Umbilical cord (tissue), 2 donors: ENCODE measurements at places on chromosomes 4 and X.

DNA sequence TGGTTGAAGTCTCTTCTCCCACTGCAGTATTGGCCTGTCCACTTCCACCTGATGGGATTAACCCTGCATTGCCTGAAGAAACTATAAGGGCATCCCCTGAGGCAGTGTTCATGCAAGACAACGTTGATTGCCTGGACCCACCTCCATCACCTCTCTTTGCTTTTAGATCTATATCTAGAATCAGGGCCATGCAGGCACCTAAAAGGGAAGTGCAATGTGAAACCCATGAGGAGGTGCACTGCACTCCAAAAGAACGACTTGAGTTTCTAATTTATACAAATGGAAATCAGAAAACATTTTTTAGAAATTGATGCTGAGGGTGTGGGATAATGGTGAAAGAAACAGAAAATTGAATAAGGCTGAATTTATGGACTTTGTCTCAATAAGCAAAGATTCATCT is 694.4 kb downstream of the TRAM1L1 start:
- DNase-seq = no peak

GRCh38 chr4:56371426-56372220 is 15.7 kb downstream of the AASDH start:
- no peak for DNase-seq

DNA sequence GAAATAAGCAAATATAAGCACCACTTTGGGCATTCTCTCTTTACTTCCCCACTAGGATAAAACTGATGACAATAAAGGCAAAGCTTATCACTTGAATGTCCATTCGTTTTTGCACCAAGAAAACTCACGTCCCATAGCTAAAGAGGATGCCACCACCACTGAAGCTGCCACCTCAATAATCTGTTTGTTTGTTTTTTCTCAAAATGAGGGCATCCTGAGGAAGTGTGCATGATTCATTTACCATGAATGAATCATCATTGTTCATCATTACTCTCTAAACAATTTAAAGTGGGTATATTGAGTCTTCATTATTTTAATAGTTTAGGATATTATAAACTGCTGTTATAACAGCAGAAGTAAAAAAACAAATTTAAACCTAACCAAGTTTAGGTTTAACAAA is 168.2 kb downstream of the DCTD start:
- DNase-seq = no peak

DNA sequence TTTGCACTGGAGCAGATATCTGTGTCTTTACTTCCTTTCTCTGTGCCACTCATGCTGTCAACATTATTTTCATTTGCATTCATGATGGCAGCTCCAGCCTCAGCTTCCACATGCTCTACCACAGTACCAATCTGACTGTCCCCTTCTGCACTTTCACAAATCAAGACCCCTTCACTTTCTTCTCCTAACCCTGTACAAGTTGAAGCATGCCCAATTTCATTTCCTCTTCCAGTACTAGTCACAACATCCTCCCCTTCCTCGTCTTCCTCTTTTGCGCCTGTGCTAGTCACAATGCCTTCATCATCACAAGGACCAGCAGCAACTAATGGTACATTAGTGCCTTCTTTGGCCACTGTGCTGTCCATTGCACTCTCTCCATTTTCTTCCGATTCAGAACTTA is 26.5 kb downstream of the BOD1L1 start:
- DNase-seq = peak; percentile 19

GRCh38 chr4:76585272-76585671 is 150.2 kb downstream of the SHROOM3 start:
- DNase-seq = peak; percentile 83

DNA sequence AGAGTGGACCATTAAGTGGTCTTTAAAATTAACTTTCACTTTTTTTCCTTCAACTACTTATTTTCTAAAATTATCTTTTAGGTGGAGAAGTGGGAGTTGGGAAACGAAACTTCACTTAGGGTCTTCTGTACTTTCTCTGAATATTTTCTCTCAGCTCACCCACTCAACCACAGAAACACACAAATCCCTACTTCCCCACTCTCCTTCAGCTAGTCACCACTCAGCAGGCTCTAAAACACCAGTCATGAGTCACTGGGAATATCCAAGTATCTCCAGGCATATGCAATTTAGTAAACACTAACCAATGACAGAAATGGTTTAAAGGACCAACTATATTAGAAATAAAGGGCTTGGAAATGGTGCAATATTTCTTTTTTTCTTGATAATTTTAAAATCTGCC is 153.0 kb upstream of the RPS6KA6 start:
- DNase-seq = no peak

- no peak for DNase-seq
Measured at GRCh38 chr4:85733798-85734197, 258.8 kb downstream of the ARHGAP24 start.

DNA sequence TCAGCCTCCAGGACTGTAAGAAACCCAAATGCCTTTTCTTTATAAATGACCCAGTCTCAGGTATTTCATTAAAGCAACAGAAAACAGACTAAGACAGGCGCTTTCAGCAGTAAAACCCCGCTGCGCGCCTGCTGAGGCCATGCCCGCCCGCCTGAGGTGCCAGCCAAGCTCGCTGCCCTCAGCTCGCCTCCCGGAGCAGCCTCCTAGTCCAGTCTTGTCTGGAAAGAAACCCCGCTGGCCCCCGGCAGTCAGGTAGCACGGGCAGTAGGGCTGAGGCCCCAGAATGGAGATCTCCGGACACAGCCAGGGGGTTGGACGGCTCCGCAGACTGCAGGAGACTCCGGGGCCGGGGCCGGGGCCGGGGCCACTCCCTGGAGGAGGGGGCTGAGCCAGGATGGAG is 31.7 kb downstream of the ZFYVE28 start:
- no peak for DNase-seq

GRCh38 chr4:26264109-26264508 is 56.7 kb upstream of the RBPJ start:
- DNase-seq = no peak

GRCh38 chrX:48590203-48591103 is 6.8 kb upstream of the WDR13 start:
- no peak for DNase-seq

GRCh38 chr4:114178392-114178791 is 198.9 kb upstream of the ARSJ start:
- no peak for DNase-seq

DNA sequence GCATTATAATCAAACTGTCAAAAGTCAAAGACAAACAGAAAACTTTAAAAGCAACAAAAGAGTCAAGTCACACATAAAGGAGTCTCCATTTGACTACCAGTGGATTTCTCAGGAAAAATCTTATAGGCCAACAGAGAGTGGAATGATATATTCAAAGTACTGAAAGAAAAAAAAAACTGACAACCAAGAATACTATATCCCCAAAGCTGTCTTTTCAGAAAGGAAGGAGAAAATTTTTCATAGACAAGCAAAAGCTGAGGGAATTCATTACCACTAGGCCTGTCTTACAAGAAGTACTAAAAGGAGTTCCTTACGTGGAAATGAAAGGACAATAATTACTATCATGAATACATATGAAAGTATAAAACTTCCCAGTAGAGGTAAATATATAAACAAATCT is 39.0 kb downstream of the SLC10A7 start:
- no peak for DNase-seq

GRCh38 chr4:2142630-2143427 is 83.7 kb downstream of the NAT8L start:
- no peak for DNase-seq

DNA sequence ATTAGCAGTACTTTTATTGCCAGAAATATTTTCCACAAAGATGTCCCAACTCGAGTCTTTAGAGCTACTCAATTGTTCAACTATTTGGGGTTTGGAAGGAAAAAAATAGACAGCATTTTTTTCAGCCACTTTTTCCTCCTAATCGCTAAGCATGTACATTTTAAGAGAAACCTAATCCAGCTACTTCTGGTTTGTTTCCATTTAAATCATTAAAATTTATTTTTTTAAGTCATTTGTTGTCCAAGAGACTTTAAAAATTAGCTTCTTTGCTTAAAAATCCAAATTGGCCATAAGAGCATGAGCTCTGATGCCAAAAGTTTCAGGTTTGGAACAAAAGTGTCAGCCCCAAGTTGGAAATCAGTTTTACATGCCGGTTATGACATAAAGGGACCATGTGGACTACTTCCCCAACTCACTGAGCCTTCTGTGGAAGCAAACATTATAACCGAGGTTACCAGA is 186.3 kb upstream of the INTU start:
- no peak for DNase-seq

DNA sequence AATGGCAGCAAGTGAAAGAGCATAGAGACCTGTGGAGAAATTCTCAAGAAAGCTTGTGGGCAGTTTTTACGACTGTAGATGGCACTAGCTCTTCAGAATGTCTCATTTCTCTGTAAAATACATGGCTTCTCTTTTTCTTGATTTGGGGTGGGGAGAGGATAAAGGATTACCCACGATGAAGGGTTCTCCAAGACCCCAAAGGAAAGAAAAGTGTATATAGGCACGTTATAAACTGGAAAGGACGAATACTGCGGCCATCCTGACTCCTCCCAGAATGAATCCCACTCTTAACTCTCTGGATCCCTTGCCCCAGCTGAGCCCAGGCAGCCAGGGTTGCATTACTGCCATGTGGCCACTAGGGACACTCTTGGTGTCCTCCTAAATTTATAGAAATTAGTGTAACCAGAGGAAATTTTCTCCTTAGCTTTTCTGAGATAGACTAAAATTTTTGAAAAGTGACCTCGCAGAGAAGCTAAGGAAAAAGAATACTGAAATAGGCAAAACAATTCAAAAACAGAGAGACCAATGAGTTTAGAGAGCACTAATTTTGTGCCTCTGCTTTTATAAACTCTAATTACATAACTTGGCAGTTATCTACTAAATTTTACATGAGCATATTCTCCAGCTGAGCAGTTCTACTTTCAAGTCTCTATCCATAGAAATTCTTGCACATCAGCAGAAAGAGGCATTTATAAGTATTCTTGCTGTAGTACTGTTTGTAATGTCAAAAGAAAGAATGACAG is 37.8 kb upstream of the PCDH19 start:
- peak; percentile 63 for DNase-seq

- peak; percentile 99 for DNase-seq
Measured at GRCh38 chr4:110622841-110623717, at the start of gene PITX2. Gene PITX2 (minus strand): TSS chr4:110623077. CDS start chr4:110622460, 617 bp downstream.

DNA sequence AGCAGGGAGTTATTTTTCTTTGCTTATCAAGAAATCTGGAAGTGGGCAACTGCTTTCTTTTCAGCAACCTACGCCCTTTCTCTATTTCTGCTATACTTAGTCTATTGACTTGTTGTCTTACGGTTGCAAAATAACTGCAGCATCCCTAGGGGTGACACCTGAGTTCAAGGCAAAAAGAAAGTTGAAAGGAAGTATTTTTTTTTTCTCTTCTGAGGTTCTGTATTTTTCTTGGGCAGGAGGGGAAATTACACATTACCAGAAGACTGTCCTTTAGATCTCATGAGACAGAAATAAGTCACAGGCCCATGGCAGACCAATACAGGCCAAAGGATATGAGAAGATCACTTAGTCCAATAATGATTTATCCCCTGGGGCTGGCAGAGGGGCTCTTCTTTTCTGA is 204.7 kb upstream of the CASK start:
- no peak for DNase-seq

GRCh38 chrX:153319295-153320046 is 2.1 kb downstream of the PNMA6F start:
- no peak for DNase-seq

DNA sequence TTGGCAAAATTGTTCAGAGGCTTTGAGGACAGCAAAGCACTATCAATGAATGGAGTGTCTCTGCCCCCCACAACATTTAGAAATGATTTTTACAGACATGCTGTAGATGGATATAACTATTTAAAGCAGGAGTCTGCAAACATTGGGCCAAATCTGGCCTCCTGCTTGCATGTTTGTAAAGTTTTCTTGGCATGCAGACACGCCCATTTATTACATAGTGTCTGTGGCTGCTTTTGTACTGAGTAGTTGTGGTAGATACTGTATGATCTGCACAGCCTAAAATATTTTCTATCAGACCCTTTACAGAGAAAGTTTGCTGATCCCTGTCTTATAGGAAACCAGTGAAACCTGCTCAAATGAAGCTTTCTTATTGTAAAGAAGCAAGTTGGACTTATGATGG is 45.5 kb upstream of the PHEX start:
- peak; percentile 26 for DNase-seq

DNA sequence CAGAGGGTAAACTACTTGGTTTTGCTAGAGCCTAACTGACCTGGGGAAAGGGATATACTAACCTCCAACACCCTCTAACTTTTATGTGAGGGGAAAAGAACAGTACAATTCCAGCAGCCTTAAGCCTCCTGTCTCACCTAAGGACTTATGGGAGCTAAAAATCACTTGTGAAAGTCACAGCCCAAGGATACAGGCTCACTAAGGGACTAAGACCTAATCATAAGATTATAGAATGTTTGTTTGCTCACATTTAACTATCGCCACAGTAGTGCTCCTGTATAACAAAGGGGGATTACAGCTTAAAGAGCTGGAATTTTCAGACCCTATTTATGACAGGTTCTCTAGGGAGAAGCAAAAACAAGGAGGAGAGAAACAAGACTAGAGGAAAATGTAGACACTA is 548.7 kb downstream of the DACH2 start:
- no peak for DNase-seq

GRCh38 chr4:154743683-154744340 is at the start of gene LRAT:
Gene LRAT (plus strand): TSS chr4:154744000. CDS start chr4:154744327, 327 bp downstream.
- peak; percentile 35 for DNase-seq

DNA sequence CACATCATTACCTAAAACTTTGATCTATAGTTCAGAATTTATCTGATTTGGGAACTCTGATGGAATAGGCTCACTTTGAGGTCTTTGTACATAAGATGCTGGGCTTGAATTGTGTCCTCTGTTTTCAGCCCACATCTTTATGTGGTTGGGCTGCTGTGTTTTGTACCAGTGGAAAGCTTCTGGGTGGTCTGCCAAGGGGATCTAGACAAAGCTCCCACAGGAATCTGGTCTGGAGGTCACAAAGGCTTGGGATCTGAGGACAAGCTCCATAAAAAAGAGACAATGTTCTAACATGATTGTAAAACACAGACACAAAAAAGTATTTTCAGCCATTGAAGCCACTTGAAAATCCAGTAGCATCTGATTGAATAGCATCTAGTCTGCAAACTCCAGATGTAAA is 393.5 kb upstream of the PITX2 start:
- DNase-seq = peak; percentile 38

- no peak for DNase-seq
Measured at GRCh38 chr4:111650146-111650545, 495.1 kb upstream of the FAM241A start.

DNA sequence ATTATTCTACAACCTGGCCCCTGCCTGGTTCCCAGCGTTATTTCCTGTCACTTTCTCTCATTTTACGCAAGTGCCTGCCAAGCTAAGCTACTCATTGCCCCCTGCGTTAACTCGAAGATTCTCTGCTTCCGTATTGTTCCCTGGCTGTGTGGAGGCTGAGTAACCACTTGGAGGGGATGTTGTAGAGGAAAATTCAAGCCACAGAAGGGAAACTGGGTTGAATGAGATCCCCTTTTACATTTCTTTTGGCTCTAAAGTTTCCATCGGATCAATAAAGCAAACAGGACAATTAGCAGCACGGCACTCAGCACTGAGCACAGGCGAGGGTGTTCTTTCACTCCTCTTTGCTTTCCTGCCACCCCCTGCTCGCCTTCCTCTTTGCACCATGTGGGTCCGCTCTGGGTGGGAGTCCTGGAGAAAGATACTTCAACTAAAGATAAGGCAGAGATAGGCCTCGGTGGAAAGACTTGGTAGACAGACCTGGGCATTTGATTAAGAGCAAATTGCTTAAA is 4.2 kb upstream of the TMSB4X start:
- DNase-seq = peak; percentile 71
